ENCODE measurements at places on chromosomes 2 and 18.
A peak's percentile ranks its signal among the peaks of the same experiment; 100 is the strongest.

DNA sequence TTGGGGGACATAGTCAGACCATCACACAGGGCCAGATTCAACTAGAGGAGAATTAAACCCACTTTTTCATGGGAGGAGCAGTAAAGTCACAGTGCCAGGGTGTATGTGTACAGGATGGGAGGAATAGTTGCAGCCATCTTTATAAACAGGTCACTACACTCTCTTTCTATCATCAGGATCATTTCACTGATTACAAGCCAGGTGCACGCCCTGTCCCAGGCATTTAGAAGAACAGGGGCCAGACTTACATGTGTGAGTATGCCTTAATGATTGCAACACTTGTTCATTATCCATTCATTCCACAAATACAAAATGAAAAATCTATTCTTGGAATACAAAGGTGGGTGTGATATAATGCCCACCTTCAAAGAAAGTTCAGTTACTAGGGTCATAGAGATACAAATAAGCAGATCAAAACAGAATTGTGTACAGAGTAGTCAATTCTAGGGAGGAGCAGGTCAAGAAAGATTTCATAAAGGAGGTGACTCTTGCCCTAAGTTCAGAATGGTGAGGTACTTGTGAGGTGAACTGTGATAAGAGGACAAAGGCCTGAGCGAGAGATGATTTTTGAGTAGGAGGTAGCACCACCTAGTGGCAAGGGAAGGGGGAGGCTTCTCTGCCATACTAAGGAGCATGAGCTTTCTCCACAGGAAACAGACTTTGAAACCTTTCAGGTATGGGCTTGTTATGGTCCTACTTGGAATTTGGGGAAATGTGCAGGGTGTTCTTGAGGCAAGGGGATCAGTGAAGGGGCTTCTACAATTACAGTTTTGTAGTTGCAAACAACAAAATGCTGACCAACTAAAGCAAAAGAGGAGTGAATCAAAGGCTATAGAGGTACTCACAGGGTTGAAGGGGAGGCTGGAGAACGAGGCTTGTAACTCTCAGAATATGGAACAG is 156.3 kb downstream of the SUCLG1 start:
- DNase-seq: peak; percentile 67

DNA sequence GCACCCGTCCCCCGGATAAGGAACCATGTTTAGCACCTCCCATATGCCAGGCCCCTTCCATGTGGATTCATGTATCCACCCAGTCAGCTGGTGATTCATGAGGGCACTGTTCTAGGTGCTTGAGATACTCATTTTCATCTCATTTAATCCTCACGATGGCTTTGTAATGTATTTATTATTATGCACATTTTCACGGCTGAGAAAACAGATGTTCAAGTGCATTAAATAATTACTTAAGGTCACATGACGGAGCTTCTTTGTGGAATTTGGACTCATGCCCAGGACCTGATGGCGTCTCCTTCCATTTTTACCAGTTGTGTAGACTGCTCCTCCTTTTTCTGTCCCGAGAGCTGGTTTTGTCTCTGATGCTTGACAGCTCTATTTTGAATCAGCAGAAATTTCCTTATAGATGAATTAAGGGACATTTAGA is 72.2 kb upstream of the RBM44 start:
- no peak for DNase-seq

GRCh38 chr2:150413366-150413765 is 74.1 kb downstream of the RND3 start:
- DNase-seq: no peak

DNA sequence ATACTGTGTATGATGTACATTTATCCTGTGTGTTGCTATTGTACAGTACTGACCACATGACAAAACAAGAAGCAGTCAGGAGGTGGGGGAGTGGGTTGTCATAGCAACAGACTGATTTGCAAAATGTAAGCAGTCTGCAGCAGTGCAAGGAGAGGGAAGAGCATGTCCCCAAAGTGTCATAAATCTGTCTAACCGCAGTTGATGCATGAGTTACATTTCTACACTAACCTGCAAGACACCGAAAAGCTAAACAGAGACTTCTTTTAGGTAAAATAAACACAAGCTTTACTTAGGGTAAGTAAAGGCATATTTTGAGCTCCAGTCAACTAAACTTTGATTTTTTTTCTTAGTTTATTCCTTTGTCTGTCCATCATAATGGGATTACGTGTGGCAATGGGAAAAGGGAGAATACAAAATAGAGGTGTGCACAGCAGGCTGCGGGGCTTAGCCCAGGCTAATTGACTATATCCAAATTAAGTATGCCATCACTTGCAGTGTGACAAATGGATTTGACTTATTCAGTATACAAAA is 134.5 kb downstream of the MEIS1 start:
- peak; percentile 47 for DNase-seq

DNA sequence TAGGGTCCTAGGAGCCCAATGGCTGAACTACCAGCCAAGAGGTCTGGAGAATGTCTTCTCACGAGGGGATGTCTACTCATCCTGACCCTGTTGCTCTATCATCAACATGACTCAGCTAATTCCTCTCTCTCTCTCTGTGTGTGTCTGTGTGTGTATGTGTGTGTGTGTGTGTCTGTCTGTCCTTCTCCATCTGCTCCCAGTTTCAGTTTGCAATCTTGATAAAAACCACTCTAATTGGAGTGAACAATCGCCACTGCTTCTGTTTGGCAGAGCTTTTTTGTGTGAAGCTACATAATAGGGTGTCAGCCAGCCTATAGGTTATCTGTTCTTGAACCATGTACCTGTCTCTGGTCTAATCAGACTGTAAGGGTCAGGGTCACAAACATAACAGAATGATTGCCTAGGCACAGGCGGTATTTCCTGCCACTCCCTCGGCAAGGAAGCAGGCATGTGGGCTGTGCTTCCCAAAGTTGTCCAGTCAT is 219.8 kb downstream of the SH3BP4 start:
- DNase-seq: peak; percentile 89

- DNase-seq: no peak
These were observed 245.4 kb downstream of the ATAD2B start for GRCh38 chr2:23681356-23682140.

DNA sequence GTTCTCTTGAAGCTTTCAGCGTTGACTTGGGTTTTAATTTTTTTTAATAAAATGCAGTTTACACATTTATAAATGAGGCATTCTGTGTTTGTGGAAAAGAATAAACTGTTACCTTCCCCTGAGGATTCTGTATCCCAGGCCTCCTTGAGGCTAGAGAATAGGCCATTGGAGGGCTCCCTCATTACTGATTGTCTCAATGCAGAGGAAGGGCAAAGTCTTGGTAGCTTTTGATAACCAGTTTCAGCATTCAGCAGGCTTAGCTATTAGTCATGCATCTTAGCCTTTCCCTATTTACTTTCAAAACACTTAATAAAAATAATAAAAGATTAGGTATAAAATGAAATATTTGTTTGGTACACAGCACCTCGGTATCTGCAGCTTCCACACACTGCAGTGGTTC is 58.1 kb upstream of the OTX1 start:
- DNase-seq: no peak

DNA sequence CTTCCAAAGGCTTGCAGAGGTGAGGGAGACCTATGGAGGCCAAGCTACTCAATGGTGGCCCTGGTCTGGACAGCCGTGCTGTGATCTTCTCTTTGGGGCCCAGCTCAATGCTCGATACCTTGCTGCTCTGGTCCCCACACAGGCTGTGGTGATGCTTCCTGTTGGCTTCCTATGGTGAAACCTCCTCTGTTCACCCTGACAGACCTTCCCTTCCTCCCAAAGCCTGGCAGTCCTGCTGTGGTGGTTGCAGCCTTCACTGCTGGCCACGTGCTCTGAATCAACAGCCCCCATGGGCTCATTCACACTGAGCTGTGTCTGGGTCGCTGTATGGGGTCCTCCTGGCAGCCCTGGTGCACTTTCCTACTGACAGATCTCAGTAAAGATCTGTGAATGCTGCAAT is 31.0 kb upstream of the GALR1 start:
- DNase-seq: no peak

All from ELR (cell line).